ENCODE measurements at places on chromosomes 7 and 10.

GRCh38 chr10:31399631-31400030 lies 80.6 kb downstream of the ZEB1 start:
- DNase-seq = no peak

GRCh38 chr10:132232023-132232951 lies 45.5 kb downstream of the DPYSL4 start:
- DNase-seq = no peak

- no peak for DNase-seq
Measured at GRCh38 chr10:75261813-75262705, 26.3 kb upstream of the COMTD1 start.

DNA sequence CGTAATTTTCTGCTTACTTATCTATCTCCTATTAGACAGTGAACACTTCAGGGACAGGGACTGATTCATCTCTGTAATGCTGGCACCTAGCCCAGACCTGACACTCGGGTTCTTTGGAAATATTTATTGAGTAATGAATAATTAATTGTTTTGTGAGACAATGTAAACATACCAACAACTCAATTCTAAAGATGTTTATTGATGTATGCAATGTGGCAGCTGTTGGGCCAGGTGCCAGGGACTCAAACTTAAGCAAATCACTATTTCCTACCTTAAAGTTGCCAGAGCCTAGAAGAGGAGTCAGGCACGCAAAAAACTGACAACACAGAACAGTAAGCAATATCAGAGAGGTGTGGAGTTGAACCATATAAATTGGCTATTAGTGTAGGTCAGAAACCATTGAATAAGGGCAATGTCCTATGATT lies 63.6 kb upstream of the BMPER start:
- no peak for DNase-seq

DNA sequence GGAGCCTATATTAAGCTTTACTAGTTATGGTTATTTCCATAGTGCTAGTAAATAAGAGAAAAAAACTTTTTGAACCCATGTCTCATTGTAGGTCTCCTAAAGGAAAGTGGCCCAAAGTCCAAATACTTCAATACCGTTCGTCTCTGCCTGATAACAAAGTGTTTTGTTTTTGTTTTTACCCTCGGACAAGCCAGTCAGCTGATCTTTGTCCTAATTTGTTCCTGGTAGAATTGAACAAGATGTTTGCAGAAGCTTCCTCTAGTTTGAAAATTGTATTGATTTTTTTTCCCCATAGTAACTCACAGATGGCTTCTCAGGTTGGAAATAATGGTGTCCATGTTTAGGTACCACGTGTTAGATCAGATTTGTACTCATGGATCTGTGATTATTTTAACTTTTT lies 335.8 kb upstream of the KAT6B start:
- DNase-seq = no peak

DNA sequence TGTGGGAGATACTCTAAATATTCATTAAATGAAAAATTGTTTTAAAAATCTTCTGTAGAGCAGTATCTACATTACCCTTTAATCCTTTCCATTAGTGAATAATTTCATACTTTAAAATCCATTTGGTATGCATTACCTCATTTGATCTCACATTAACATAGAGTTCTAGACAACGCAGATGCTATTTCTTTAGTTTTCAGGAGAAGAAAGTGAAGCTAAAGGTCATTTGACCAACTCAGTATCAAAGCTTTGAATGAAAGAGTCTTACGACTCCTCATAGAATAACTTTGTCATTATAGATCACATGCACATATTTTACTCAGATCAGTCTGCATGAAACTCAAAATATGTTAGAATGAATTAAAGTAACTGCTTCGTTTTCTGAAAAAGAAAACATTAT lies 460.2 kb downstream of the DNAJB9 start:
- no peak for DNase-seq

DNA sequence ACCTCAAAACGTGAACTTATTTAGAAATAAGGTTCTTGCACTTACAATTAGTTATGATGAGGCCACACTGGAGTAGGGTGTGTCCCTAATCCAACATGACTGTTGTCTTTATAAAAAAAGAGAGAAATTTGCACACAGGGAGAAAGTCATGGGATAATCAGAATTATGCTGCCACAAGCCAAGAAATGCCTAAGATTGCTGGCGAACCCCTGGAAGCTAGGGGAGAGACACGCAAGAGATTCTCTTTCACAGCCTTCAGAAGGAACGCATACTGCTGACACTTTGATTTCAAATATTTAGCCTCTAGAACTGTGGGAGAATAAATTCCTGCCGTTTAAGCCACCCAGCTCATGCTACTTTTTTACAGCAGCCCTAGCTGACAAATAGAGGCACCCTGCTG lies 138.3 kb downstream of the CCDC71L start:
- DNase-seq = no peak

- DNase-seq = no peak
Measured at GRCh38 chr7:82373926-82374635, 69.5 kb downstream of the CACNA2D1 start.

DNA sequence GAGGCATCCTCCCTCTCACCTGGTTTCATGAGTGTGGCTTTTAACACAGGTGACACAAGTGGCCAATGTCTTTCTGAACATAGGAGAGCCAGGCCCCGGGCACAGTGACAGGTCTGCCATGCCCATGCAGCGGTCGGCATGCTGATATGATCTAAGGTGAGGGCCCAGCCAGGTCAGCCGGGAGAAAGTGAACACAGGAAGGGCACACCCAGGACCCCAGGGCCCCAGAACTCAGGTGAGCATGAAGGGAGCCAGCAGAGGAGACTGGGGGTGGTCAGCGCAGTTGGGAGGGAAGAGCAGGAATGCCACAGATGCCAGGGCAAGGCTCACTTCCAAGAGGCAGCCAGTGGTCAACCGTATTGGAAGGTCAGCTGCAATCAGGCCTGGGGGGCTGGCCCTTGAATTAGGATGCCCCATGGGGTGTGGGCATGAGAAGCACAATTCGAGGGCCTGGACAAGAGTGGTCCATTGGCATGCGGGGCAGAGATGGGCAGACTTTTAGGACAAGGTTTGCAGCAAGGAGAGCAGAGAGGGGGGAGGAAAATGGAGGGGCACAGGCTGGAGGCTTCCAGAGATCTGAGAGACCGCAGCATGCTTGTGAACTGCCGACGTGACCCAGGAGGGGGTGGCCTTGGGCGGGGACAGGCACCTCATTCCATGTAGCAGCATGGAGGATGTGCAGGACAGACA lies 3.9 kb upstream of the INPP5A start:
- DNase-seq = no peak

GRCh38 chr10:49153115-49153514 lies 19.3 kb upstream of the FAM170B start:
- DNase-seq = no peak

DNA sequence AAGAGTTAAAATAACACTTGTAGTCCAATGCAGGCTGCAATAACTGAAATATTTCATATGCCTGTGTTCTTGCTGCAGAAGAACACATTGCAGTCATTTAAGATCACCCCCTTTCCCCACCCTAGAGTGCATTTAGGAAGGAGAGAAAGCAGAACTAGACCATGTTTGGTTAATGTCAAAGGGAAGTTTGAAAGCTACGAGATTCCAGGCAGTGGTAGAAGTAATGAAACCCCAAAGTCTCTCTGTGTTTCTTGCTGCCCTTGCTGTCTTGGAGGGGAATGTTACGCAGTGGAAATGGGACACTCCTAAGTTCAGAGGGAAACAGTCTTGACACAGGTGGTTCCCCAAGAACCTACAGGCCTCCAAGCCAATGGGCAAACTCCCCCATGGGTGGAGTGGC lies 242.9 kb downstream of the PTEN start:
- DNase-seq = no peak

- no peak for DNase-seq
Measured at GRCh38 chr7:1287752-1288201, 55.1 kb downstream of the UNCX start.

GRCh38 chr10:79266084-79266483 lies 81.2 kb upstream of the PPIF start:
- no peak for DNase-seq
